Activated naive CD4-positive, alpha-beta T cell (primary cell): ENCODE measurements at places on chromosomes 3 and 15.

GRCh38 chr15:100768501-100768931, 111.1 kb upstream of the ALDH1A3 start:
- no peak for DNase-seq

GRCh38 chr3:63240381-63240902, 37.7 kb upstream of the SYNPR start:
- no peak for DNase-seq

DNA sequence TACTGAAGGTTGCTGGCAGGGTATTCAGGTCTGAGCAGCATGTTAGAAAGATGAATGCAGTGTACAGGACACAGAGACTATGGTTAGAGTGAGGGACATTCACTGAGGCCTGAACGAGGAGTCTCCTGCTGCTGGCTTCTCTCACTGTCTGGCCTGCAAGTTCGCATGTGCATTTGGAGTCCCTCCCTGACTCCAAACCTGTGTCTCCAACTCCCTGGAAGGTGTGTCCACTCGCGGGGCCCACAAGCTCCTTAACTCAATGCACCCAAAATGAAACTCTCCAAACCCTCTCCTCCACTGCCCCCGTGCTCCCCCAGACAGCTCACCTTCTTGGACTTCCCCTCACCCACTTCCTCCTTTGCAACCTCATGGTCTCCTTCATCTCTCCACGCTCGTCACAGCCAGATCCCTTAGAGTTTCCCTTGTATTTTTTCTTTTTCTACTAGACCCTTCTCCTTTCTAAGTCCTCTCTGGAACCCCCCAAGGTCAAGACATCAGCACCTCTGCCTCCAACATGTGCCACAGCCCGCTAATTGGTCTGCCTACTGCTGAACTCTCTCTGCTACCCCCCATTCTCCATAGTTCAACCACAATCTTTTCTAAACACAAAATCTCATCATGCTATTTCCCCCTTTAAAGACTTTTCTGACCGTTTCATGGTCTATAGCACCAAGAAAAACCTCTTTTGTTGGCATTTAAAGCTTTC, 58.3 kb downstream of the HES1 start:
- DNase-seq: no peak

DNA sequence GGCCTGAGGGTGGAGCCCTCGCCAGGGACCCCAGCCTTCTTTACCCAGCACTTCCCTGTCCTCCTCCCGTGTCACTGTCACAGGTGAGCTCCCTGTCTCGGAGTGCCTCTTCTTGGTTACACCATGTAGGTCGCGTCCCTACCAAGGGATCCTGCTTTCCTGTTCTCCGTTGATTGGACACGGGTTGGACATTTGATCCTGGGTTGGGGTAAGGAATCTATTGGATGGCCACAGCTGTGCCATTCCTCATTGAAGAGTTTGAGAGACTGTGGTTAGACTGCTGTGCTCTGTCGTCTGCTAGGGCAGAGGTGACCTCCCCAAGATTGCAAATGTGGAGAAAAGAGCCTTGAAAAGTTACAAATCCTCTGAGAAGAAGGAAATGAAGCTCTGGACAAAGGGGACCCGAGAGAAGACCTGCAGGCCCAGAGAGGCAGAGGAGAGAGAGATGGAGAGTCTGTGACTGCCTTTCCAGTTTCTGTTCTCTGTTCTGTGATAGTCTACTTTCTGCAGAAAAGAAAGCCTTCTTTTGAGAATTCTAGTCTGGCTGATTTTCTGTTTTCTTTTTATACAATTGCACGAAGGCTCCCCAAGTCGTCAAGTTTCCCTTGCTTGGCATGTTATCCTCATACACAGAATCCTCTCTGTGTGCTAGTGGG, 325.7 kb upstream of the RGMA start:
- DNase-seq: no peak

- no peak for DNase-seq
Measured at GRCh38 chr15:60829416-60829815, 350.5 kb upstream of the ICE2 start.

- DNase-seq: no peak
Measured at GRCh38 chr15:38795471-38796245, 231.0 kb upstream of the RASGRP1 start.

- DNase-seq: no peak
Measured at GRCh38 chr3:135013206-135013605, 218.1 kb downstream of the EPHB1 start.

DNA sequence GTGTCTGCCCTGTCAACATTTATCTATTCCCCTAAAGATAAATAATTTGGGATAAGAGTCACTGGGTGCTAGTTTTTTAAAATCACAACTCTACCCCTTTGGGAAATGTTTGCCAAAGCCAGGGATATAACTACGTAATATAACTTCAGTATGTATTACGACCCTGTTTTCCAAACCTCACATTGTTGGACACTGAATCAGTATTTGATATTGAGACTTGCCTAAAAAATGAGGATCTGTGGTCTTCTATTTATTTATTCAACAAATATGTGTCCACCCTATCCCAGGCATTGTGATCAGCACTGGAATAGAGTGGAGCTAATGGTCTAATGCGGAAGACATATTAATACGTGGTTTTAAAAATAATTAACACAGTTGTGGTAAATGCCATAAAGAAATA, 4.5 kb upstream of the MGA start:
- DNase-seq: no peak

GRCh38 chr15:99123713-99124451, 19.0 kb downstream of the SYNM start:
- DNase-seq: no peak
